Stimulated activated CD4-positive, alpha-beta T cell treated with anti-CD3 and anti-CD28 coated beads, Interleukin-4, amount 100 ng/mL, for 4 hours (primary cell): ENCODE measurements at places on chromosomes 11 and 22.

DNA sequence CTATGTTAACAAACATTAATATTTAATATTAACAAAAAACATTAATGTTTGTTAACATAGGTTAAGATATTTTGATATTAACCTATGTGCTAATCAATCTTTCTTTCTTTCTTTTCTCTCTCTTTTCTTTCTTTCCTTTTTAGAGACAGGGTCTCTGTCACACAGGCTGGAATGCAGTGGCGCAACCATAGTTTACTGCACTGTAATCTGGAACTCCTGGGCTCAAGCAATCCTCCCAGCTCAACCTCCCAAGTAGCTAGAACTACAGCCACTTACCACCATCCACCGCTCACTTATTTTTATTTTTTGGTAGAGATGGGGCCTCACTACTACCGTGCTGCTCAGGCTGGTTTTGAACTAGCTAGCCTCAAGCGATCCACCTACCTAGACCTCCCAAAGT, 13.2 kb downstream of the SIK3 start:
- no peak for DNase-seq

- peak; percentile 9 for DNase-seq
These were observed at the start of gene PRRG4 for GRCh38 chr11:32829680-32830412. TSS of gene PRRG4 (plus strand) at chr11:32829927. CDS start at chr11:32830530, 603 bp downstream.

DNA sequence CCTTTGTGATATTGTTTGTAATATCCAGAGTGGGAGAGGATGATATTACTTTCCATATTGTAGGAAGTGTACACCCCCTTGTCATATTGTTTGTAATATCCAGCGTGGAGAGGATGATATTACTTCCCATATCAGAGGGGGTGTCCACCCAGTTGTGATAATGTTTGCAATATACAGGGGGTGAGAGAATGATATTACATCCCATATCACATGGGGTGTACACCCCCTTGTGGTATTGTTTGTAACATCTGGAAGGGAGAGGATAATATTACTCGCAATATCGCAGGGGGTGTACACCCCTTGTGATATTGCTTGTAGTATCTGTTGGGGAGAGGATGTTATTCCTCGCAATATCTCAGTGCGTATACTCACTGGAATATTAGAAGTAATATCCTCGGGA, 61.5 kb downstream of the PRSS23 start:
- no peak for DNase-seq

- no peak for DNase-seq
These were observed 539.3 kb upstream of the B3GAT1 start for GRCh38 chr11:134951305-134951700.

DNA sequence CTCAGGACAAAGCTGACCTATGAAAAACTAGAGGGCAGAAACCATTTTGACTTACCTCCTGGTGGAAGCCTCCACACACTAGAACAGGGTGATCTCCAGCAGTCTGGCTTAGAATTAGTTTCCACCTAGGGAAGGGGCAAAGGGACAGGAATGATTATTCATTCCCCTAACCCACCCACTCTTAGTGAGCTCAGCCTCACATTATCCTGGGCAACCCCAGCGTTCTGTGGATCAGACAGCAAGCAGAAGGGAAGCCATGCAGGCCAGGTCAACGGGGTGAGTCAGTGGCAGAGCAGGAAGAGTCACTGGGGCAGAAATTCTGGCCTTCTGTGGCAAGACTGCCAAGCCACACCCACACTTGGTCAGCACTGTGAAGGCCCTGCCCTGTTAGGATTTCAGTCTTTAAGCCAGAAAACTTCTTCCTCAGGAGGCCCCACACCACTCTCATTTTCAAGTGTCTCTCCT, 10.5 kb downstream of the NUMA1 start:
- DNase-seq = no peak

DNA sequence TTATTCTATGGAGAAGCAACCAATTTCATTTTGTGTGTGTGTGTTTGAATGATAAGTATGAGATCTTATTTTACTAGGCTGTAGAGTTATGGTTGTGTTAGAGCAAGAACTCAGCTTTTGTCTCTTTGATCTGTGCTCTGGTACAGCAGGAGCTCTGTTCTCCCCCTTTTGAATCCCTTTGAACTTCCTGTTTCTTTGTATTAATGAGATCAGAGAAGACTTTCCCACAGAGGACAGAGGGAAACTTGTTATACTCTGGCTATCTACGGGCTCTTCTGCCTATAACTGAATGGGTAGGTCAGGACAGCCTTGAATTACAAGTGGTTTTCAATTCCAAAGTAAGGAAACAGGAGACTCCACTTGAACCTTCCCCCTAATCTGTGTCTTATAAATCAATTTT, 1015.0 kb upstream of the RAG2 start:
- DNase-seq = no peak

DNA sequence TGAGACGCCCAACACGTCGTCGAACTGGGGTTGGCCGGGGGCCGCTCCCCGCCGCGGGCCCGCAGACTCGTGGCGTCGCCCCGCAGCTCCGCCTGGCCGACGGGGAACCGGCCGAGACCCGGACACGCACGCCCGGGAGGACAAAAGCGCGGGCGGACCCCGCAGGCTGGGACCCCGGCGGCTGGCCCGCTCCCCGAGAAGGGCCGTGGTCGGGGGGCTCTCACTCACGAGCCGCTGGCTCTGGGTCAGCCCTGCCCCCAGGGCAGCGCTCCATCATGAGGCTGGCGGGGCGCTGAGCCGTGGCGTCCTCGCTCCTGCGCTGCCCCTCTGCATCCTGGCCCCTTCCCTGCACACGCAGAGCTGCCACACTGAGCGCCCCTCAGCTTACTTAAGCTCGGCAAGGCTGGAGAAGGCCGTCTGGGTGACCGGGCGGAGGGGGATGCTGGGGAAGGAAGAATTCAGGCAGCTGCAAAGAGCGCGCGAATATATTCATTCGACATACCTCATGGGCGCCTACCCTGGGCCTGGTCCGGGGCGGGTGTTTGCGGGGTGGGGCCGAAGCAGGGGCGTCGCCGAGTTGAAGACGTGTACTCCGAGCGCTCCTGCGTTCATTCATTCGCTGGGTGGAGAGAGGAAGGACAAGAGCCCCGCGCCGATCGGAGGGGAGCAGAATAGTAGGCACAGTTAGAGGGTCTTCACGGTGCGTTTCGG, 579 bp upstream of the CYB5R2 start:
- no peak for DNase-seq

DNA sequence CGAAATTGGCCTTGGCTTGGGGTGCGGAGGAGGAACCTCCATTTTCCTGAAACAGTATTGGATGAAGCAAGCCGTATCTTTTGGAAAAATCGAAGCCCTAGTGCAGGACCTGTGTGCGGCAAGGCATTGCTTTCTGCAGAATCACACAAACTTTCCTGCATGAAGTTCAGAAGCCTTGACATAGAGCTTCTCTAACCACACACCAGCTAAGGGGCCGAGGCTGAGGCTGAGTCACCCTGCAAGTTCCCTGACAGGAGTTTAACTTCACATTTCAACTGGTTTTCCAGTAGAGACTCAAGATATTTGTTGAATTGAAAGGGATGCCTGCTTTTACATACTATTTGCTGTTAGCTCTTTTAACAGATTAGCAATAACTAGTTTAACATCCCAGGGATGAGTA, 67.8 kb downstream of the TCF20 start:
- peak; percentile 44 for DNase-seq

GRCh38 chr22:23777776-23778576, 5.3 kb downstream of the MMP11 start:
- DNase-seq = no peak

GRCh38 chr22:49825944-49826602, 1.6 kb downstream of the BRD1 start:
- DNase-seq = peak; percentile 69

GRCh38 chr11:6755303-6755952, 16.3 kb downstream of the OR2AG2 start:
- DNase-seq = no peak

DNA sequence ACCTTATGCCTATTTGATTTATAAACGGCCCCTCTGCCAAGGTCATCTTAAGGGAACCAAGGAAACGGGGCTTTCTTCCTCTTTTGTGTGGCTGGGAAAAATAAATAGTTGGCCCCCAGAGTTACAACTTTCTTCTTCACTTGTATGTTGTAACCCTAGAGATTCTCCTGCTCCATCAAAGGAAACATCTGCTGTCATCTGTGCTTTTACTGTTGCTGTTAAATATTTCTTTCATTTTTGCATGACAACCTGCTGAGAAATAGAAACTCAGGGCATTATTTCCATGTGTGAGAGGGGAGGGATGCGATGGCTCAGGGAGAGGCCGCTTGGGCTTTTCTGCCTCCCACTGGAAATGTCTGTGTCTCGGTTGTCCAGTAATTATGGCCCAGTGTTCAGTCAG, 21.8 kb upstream of the CDC42EP2 start:
- no peak for DNase-seq

DNA sequence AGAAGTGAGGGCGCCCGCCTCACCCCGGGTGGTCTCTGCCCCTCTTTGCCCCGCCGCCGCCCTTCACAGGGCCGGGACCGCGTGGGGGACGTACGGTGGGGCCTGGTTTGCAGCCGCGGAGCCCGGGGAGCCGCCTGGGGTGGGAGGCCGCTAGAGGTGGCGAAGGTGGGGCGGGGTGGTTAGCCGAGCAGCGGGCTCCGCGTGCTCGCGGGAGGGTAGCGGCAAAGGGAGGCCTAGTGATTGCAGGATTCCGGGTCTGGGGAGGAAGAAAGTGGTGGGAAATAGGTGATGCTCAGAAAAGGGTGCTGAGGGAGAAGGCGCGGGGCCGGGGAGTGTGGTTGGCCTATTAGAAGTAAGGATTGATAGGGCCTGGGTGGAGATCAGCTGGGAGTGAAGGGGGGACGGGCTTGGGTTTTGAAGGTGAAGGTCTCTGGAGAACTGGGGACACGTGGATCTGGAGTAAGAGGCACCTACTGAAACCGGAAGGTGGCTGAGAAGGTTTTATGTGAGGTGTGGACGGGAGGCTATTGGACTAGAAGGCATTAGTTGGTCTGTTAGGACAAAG, 571 bp downstream of the FAR1 start:
- peak; percentile 56 for DNase-seq

GRCh38 chr22:48181263-48181955, 1419.0 kb downstream of the TBC1D22A start:
- DNase-seq = no peak

GRCh38 chr22:40425082-40425481, 54.7 kb downstream of the SGSM3 start:
- DNase-seq = no peak

DNA sequence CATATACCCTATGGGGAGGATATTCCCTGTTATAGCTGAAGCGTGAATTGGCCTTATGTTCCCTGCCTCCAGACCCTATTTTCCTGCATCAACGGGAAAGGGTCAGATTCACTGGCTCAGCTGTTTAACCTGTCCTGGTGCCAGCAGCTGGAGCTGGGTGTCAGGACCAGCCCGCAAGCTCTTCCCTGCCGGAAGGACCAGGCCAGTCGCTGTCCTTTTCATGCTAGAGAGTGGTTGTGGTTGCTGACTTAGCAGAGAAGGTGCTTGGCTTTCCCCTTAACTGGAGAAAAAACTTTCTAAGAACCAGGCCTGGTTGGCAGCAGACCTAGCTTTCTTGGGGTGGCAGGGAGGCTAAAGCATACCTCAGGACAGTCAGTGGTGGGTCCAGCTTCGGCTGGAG, 5.2 kb upstream of the SREBF2 start:
- DNase-seq = no peak

DNA sequence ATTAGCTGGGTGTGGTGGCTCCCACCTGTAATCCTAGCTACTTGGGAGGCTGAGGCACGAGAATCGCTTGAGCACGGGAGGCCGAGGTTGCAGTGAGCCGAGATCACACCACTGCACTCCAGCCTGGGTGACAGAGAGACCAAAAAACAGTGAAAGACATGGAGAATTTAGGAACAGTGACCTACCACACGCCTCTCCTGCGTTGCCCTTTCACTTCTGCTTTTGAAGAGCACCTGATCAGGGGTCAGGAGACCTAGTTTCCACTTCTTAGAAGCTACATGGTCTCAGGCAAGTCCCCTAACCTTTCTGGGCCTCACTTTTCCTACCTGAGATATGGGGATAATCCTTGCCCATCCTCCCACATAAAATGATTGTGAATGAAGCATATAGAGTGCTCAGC, 12.2 kb downstream of the SLC35C1 start:
- DNase-seq = no peak

GRCh38 chr11:79663017-79663416, 222.2 kb upstream of the TENM4 start:
- no peak for DNase-seq

DNA sequence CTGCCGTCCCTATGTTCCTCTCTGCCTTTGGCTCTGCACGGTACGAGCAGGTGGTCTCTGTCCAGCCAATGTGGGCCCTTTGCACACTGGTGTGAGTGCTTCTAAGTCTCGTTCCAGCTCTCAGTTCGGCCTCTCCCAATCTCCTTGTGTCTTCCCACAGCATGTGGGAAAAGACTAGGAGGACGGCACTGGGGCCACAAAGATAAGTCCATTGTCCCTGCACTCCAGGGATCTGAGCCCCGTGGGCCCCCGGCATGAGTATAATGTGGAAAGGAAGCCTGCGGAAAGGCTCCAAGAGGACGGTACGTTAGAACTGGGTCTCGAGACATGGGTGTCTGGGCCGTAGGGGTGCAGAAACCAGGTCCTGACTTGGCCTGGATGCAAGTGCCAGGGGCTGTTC, 16.4 kb downstream of the MYEOV start:
- DNase-seq = no peak

GRCh38 chr11:79174045-79175008, 266.5 kb downstream of the TENM4 start:
- DNase-seq = no peak

DNA sequence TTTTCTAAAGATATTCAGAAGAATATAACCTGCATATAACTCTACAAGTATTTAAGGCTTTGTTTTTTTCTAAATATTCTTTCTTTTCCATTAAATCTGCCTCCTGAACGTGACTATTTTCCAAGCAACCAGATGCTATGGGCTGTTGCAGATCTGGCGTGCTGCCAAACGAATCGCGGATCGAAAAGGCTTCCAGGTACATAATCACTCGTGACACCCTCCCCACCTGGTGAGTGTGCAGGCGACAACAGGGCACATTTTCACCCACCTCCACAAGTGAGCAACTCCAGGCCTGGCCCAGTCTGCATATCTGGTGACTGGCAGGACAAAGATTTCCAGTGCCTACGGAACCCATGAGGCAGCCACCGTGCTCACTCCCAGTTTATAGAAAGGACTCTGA, 660.1 kb downstream of the OPCML start:
- no peak for DNase-seq

GRCh38 chr22:36218648-36219193, 17.1 kb upstream of the APOL4 start:
- no peak for DNase-seq

GRCh38 chr11:121802542-121802941, 313.5 kb downstream of the BLID start:
- DNase-seq = no peak

DNA sequence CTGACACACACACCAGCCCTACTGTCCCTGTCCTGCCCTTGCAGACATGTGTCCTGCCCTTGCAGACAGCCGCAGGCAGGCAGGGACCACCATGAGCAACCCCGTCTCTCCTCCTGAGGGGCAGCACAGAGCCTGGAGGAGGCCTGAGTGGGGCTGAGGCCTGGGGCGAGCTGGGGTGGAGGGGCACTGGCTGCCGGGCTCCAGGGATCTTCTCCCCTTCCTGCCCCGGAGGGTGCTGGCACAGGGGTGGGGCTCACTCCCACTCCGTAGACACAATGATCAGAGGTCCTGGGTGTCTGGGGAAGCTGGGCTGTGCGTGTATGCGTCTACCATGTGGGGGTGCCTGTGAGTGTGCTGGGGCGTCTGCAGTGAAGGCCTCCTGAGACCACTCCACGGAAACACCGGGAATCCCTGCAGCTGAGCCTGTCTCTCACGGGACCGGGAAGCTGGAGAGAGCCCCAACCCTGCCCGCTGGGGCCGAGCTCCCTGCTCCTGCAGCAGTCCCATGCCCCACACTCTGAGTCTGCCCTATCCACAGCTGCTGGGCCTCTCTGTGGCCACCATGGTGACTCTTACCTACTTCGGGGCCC, 588 bp downstream of the TSPAN32 start:
- no peak for DNase-seq
